NCI-H446 treated with DMSO at 0.1 percent for 48 hours (cell line): ENCODE measurements at places on chromosomes 7 and 10.

DNA sequence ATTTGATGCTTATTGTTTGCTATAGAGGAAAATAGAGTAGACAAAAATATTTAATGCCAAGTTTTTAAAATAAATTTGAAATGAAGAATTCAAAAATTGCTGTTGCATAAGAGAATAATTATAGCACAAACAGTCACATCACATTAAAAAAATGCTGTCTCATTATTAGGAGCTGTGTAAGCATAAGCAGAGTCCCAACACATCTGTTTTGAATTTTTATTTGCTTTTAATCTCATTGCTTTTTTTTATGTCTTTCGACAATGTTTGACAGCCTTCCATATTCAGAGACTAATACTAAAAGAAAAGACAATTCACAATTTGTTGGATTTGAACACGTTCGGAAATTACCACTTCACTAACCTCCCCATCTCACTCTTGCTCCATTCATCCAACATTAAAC is 143.5 kb downstream of the TFPI2 start:
- no peak for DNase-seq

DNA sequence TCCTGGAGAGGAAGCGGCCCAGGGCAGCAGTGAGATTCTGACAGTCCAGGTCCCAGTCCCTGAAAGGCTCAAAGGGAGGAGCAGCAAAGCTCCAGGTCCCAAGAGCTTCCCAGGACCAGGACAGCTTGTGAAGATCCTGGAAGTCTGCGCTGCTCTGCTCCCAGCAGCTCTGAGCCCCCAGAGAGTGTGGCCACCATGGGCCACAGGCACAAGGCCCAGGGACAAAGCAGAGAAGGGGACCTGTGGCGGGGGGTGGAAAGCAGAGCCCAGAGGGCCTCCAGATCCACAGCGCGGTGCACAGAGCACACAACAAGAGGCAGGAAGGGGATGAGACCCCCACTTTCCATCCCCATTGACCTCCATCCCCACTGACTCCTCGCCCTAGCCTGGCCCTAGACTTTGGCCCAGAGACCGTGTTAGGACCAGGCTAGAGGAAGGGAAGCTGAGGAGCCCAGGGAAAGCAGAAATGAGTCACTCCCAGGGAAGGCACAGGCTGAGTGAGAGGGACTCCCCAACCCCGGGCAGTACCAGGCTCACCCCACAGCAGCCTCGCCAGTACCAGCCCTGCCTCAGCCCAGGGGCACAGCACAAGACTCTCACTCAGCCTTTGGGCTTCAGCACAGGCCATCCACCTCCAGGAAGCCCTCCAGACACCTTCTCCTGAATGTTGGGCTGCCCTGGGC is 75.5 kb downstream of the GRID1 start:
- no peak for DNase-seq

GRCh38 chr10:42954766-42955492 is 121.9 kb upstream of the RET start:
- no peak for DNase-seq

DNA sequence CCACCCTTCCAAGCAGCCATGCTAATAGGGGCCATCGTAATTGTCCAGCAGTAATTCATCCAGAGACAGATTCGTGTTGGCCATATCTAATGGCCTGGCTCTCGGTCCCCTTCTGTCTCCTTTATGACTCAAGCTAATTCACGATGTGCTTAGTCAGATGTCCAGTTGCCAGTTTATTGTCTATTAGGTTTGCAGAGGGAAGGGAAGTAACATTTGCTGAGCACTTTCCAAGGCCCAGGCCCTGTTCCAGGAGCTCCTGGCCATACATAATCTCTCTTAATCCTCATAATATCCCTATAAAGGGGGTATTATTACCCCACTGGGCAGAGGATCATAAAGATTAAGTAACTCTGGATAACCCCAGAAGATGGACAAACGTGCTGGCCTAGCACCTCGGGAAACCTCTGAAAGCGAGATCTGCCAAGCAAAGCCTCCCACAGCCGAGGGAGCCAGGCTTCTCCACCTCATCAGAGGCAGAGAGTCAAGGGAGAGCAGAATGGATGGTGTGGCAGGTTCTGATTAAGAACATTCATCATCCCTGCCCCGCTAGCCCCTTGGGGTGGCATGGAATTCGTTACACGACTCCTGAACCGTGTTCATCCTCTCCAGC is 153.7 kb downstream of the PLXNA4 start:
- DNase-seq, result no peak

- DNase-seq, result no peak
These were observed 54.6 kb downstream of the FHIP2A start for GRCh38 chr10:114876169-114876568.

DNA sequence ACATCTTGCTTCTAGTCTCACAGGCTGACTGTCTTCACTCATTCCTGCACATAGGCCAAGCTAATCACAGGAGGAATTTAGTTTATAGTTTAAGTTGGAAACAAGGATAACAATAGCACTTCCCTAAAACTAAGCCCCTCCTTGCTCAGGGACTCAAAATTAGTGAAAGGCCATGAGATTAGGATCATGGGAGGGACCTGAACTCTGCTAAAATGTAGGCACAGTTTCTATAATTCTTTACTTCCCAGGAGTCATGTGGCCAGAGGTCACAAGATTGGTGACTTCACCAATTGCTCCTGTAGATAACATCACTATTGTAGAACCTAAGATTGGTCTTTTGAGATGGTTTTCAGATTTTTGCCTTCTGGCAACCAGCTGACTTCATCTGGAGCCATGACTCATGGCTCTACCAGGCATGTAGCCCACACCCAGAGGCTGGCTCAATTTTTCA is 14.8 kb upstream of the UPP1 start:
- DNase-seq, result no peak
